ENCODE measurements at places on chromosomes 2 and 18. TPM values are rescaled to one million over a fixed set of nuclear protein-coding genes. Genes with fewer than 3 reads are reported as not detected.

The SCYGR8 gene
- total RNA-seq, result not detected

The DNAJC5G gene
- total RNA-seq, result not detected

The PIEZO2 gene
- total RNA-seq, result 0.70 TPM

The IL1F10 gene
- not detected for total RNA-seq

The CYP26B1 gene
- total RNA-seq, result 14.7 TPM

The NDC80 gene
- 14.3 TPM for total RNA-seq

The ATP8B1 gene
- 6.8 TPM for total RNA-seq

The IL1R1 gene
- 35.7 TPM for total RNA-seq

The SDC1 gene
- 194 TPM for total RNA-seq

The MAPRE3 gene
- total RNA-seq, result 11.1 TPM

The SFT2D3 gene
- total RNA-seq, result 4.4 TPM

The CPO gene
- total RNA-seq, result not detected

The C2orf80 gene
- not detected for total RNA-seq

The KIF5C gene
- 0.46 TPM for total RNA-seq

The PEX13 gene
- total RNA-seq, result 14.9 TPM

The ST6GAL2 gene
- total RNA-seq, result 13.8 TPM

The HOXD12 gene
- not detected for total RNA-seq
